Mucosa of descending colon (tissue), 3 donors: ENCODE measurements at places on chromosomes 7 and 10.

GRCh38 chr10:131174211-131174565 lies 137.3 kb downstream of the TCERG1L start:
- DNase-seq: no peak

GRCh38 chr10:30505543-30506298 lies 71.7 kb downstream of the MAP3K8 start:
- DNase-seq: no peak

DNA sequence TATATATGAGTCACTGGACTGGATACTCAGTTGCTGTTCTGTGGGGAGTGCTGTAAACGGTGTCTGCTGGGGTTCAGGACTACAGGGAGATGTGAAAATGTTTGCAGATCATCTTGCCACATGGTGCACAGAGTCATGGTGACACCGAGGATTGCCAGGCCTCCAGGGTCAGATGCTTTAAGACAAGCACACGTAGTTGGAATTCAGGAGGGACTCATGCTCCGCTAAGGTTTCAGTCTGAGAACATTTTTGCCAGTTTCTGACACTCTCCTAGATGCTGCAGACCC lies 211.3 kb downstream of the CXCL12 start:
- DNase-seq: no peak

- DNase-seq: no peak
These were observed 188.0 kb downstream of the PDE1C start for GRCh38 chr7:31882187-31882586.

DNA sequence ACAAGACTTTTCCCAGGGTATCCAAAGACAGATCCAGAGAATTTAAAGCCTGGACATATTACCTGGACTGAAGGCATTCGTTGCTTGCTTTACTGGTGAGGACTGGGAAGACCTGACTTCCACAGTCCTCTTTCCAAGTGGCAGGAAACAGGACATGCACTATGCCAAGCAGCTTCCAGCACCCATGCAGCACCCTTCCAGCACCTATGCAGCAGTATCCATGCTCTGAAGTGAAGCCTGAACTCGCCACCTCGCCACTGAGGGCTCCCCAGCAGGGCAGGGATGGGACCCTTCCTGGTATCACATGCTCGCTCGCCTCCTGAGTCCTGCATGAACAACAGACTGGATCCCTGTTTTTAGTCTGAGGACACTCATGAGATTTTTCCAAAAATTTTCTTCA lies 189.9 kb upstream of the KLF14 start:
- no peak for DNase-seq

DNA sequence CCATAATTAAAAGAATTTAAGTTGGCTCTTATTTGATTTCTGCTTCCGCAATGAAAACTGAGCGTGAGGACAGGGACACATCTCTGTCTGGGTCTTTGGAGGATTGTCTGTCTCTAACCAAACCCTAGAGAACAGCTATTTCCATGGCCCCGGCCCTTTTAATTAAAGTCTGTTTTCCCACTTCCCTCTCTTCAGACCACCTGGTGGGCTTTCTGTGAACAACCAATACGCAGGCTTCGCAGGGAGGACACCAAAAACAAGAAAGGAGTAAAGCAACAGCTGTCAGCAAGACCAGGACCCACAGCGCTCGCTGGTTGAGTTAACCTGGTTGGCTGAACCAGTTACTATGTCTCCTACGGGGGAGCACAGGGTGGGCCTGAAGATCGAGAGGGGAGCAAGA lies 217.1 kb upstream of the FRMD4A start:
- DNase-seq: no peak

DNA sequence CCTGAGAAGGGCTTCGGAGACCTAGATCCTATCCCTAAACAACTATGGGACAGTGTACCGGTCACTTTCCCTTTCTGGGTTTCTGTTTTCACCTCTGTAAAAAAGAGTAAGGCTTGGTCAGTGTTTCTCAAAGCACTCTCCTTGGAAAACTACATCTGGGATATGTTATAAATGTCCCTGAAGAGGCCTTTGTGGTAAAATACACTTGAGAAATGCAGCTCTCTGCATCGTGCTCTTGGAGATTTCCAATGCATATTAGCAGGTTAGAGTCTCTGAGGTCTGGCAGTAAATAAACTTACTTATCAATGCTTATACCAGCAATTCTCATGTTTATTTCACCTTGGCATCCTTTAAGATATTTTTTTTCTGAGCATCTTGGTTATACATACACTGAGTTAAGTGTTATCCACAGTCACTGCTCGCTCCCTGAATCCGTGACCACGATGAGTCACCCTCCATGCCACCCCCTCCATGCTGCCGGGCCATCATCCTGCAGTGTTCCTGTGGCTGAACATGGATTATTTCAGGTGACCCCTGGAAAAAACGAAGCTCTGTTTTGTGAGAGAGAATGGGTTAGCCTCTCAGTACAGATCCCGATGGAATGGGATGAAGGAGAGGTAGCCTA lies 3.3 kb upstream of the TBXAS1 start:
- DNase-seq: no peak

DNA sequence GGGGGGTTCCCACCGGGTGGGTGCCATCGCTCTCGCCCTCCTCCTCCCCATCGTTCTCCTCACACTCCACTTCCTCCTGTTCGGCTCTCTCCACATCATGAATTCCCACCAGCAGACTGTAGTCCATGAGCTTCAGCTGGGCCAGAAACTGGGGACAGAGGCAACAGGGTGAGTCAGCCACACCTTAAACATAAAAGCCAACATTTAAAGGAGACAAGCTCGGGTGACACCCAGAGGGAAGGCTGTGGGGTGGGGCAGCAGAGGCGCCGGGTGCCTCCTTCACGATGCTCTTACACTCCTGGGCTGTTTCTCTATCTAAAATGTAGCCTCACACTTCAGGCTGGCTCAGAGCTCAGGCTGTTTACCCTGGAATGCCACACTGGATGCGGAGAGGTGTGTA lies 172.5 kb downstream of the PIP4K2A start:
- no peak for DNase-seq

DNA sequence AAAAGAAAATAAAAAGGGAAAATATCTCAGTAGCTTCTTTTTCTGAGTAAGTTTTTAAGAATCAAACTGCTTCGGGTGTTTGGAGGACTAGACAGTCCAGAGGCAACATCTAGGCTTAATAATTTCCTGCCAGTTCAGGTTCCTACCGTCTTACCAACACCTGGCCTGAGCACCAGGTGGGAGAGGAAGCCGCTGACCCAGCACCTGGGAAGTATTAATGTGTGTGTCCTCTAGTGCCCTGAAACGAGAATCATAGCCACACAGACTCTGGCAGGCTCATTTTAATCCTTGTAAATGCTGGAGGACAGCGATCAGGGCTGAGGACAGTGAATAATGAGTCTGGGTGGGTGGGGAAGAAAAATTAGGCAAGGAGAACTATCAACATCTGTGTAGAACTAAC lies 137.4 kb downstream of the ZNF438 start:
- DNase-seq: no peak

GRCh38 chr10:4765428-4765827 lies 60.6 kb upstream of the AKR1E2 start:
- no peak for DNase-seq

DNA sequence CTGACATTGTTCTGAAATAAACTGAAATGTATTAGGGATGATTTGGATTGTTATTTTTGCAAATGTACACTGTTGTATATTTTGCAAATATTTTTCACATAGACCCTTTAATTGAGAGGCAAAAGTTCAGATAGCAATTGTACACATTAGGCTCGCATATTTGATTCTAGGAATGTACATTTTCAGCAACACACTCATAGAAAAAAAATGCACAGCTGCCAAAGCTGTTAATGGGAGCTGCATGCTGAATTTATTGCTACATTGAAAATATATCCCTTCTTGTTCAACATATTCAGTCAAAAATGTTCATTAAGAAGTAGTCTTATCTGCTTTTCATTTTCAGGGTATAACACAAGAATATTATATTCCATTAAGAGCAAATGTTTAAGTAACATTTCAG lies 512.9 kb downstream of the ATRNL1 start:
- no peak for DNase-seq

DNA sequence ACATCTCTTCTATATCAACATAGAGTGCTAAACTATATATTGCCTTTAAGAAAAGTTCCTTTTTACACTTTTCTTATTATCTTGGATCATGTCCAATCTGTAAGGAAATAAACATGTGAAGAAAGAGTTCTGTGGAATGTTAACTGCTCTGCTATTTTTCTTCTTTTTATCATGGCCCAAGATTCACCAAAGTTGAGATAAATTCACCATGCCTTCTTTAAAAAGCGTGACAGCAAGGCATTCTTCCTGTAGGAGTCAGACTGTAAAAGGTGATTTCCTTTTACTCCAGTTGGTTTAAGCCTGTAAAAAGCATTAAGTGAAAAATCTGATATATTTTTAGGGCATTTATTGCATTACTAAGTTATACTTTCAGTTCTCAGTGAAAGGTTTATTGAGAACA lies 165.7 kb upstream of the FZD1 start:
- no peak for DNase-seq

- DNase-seq: no peak
These were observed 85.3 kb upstream of the DIP2C start for GRCh38 chr10:774661-775244.

GRCh38 chr7:87624628-87625027 lies 3.6 kb upstream of the RUNDC3B start:
- no peak for DNase-seq

GRCh38 chr10:21532694-21533466 lies 1.2 kb upstream of the MLLT10 start:
- DNase-seq: no peak

- no peak for DNase-seq
These were observed 3.8 kb upstream of the TRIM24 start for GRCh38 chr7:138456220-138456619.

DNA sequence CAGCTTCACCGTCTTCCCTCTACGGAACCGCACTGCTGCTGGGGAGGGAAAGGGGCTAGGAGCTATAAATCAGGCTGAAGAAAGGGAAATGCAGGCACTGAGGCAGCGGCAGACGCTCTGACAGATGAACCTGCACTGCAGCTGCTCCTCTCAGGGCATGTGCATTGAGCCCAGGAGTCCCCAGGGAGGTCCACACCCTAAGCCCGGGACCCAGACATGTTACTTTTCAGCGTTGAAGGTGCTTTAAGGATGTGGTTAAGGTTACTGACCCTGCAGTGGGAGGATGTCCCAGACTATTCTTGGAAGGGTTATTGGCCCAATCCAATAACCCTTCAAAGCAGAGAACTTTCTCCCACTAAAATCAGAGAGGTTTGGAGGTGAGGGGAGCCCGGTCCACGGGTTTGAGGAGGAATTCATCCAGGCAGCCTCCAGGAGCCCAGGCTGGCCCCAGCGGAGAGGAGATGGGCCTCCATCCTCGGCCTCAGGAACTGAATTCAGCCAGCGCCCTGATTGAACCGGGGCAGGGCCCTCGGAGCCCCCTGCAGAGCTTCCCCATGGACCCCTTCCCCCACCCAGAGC lies 75.4 kb downstream of the ADARB2 start:
- DNase-seq: no peak

DNA sequence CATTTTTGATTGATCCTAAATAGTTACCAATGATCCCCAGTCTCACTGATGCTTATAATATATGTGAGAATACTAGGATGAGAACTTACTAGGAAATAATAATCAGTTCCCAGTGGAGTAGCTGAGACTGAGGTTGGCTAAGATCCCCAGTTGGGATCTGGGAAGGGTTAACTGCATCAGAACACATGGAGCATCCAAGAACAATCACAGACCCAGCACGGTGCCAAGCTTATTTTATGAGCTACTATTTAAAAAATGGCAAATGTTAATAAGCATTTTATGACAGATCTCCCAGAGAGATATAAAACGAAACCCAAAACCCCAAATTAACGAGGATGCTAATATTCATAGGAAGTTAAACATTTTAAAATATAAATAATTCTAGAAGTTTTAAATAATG lies 379.5 kb downstream of the THSD7A start:
- no peak for DNase-seq

GRCh38 chr7:19762631-19763030 lies 10.8 kb downstream of the TMEM196 start:
- DNase-seq: no peak

DNA sequence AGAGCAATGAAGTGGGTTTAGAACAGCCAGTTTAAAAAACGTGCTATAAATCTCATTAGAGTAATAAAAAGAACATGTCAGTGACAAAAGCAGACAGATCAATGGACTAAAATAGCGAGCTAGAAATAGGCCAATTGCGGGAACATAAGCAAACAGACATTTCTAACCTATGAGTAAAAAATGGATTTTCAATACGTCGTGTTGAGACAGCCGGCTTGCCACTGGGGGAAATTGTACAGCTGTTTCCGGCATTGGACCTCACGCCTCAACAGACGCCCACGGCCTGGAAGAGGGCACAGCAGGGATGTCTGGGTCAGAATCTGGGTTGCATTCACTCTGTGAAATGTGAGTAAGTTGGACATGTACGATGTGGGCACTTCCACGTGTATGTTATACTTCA lies 92.9 kb downstream of the SVOPL start:
- no peak for DNase-seq

DNA sequence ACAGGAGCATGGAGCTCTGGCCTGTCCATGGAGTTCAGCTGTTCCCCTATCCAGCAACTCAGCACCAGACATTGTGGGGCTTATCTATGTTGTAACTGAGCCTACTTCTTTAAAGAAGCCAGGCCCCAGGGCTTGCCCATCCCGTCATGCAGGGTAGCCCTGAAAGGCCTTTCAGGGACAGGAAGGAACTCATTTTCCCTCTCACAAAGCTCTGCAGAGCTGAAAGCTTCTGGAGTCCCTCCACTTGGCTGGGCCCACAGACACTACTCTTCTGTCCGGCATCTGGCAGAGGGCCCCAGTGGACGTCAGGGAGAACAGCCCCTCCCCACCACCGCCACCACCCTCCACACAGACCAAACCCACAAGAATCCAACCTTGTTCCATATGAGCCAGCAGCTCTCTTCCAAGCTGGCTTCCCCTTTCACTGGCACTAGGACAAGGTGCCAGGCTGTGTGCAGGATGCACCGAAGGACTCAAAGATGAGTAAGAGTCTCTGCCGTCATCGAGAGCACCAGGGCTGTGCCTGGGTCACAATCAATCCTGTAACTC lies 33.1 kb downstream of the DENND2A start:
- peak; percentile 47 for DNase-seq

DNA sequence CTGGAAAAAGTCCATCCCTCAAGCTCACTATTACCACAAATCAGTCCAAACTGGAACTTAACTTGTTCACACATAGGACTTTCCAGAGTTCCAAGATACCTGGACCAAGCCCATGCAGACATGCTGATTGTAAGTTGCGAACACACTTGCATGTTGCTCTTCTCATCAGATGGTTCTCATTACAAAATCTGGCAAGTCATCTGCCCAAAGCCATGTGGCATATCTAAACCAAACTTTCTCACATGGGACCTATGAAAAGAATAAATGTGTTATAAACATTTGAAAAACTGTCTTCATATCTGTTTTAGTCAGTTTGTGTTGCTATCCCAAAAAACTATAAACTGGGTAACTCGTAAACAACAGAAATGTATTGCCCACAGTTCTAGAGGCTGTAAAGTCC lies 58.8 kb upstream of the MKLN1 start:
- no peak for DNase-seq
